Spinal cord (tissue), 10 donors: ENCODE measurements at places on chromosomes 13 and 19. TPM values are rescaled to one million over a fixed set of nuclear protein-coding genes. Genes with fewer than 3 reads are reported as not detected.

The SHISA2 gene
- 4.3 TPM for polyA plus RNA-seq

The MBD3L2 gene
- not detected for polyA plus RNA-seq

The ATP1A3 gene
- 704 TPM for polyA plus RNA-seq

The ZNF600 gene
- polyA plus RNA-seq, result 0.92 TPM

The MUC16 gene
- polyA plus RNA-seq, result not detected

The IL17D gene
- 94.7 TPM for polyA plus RNA-seq

The RFPL4AL1 gene
- not detected for polyA plus RNA-seq

The FXYD7 gene
- 279 TPM for polyA plus RNA-seq

The LRG1 gene
- 0.36 TPM for polyA plus RNA-seq

The ZNF446 gene
- polyA plus RNA-seq, result 21.2 TPM

The SERP2 gene
- 49.0 TPM for polyA plus RNA-seq

The LYL1 gene
- polyA plus RNA-seq, result 7.7 TPM

The SGCG gene
- 2.3 TPM for polyA plus RNA-seq
